ENCODE measurements at places on chromosomes 1 and 21. TPM values are rescaled to one million over a fixed set of nuclear protein-coding genes. Genes with fewer than 3 reads are reported as not detected.

GRCh38 chr1:113928187-113928930 lies 765 bp upstream of the HIPK1 start:
- DNase-seq, result no peak

The OR2T29 gene
- not detected for total RNA-seq

GRCh38 chr1:156662005-156662799 lies 15.0 kb downstream of the NES start:
- DNase-seq, result no peak

DNA sequence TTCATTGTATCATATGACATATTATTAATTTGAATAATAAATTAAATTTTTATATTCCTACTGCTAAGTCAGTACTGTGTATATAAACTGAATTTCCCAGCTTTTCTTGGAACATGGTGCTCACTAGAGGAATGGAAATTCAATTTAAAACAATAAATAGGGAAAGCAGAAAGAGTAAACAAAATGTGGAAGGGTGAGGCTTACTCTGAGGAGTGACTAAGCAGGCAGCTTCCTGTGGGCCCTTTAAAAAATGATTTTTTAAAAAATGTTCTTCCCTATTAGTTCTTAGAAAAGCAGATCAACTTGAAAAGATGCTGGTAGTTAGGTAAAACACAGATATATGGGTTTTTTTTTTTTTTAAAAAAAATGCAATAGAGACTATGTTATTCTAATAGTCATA lies 49.5 kb upstream of the S1PR1 start:
- DNase-seq, result no peak

GRCh38 chr1:204459706-204460105 lies 34.9 kb downstream of the PIK3C2B start:
- no peak for DNase-seq

DNA sequence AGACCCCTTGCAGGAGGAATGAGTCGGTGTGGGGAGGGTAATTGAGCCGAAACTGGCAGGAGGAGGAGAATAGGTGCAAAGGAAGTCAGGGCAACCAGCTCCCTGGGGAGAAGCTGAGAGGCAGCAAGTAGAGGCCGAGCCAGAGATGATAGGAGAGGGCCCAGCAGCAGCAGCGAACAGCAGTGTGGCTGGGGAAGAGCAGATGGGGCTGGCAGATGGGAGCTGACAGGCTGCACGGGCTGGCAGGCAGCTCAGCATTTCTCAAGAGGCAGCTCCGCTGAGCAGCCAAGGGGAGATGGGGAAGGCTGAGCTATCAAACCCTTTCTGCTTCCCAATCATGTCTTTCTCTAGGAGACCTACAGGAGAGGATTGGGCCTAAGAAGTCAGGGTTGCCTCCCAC lies 158.2 kb downstream of the TRIM33 start:
- DNase-seq, result no peak

DNA sequence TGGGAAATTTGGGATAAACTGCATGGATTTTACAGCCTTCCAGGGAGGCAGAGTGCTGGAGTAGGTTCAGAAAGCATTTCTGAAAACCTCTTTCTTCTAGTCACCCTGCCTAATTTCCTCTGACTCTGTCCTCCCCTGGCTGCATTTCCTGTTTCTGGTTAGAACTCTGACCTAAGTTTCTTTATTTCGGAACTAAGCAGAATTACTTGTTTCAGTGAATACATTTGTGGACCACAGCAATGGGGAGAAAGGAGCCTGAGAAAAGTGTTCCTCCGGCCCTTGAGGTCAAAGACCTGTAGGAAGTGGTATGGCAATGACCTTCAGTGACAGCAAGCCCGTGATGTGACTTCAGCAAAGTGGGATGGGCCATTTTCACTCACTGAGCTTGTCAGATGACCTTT lies 173.4 kb upstream of the RUNX1 start:
- no peak for DNase-seq

DNA sequence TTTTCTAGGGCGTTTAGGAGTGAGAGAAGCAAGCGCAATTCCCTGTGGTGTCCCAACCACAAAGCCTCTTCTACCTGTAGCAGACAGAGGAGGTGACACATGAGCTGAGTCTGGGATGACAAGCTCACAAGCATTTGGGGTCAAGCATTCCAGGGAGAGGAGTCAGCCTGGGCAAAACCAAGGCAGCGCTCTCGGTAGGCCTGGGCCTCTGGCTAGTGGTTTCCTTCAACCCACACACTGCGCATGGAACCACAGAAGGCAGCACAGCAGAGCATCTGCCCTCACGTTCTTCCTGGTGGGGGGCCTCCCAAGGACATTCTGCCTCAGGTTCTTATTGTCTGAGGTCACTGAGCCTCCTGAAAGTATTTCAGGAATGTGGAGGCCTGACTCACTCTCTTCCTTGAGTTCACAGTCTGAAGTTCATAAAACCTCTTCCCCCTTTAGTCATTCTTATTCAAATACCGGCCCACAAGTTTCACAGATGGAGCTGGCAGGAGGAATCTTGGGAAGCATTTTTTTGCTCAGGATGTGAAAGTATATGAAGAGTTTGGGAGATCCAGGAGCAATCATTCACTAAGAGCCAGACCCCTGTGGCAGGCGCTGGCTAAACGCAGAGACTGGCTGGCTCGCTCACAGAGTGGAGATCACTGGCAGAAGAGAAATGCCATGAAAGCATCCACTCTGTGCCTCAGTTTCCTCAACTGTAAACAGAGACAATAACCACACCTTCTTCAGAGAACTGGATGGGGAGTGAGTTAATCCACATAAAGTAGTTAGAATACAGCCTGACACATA lies 26.8 kb downstream of the CCN1 start:
- peak; percentile 94 for DNase-seq

DNA sequence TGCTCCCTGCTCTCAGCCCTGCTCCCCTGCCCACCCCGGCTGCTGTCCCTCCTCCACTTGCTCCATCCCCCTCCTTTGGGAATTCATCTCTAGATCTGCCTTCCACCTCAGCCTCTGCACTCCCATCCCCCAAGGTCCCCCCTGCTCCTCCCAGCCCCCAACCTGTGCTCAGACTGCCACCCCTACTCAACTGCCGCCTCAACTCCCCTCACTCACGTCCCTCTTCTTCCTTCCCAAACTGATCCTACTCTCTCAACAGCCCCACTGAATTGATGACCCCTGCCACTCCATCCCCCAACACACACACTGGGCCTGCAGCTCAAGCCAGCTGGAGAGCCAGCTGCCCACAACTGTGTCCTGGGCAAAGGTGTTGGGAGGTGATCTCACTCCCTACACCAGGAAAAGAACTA lies 15.8 kb upstream of the ETV3L start:
- DNase-seq, result no peak

- no peak for DNase-seq
Observed at GRCh38 chr1:36133484-36133883, 8.5 kb upstream of the COL8A2 start.

GRCh38 chr1:19312782-19313635 lies 883 bp downstream of the SLC66A1 start:
- DNase-seq, result no peak

- no peak for DNase-seq
Observed at GRCh38 chr1:168031627-168032026, 94.8 kb upstream of the MPC2 start.

DNA sequence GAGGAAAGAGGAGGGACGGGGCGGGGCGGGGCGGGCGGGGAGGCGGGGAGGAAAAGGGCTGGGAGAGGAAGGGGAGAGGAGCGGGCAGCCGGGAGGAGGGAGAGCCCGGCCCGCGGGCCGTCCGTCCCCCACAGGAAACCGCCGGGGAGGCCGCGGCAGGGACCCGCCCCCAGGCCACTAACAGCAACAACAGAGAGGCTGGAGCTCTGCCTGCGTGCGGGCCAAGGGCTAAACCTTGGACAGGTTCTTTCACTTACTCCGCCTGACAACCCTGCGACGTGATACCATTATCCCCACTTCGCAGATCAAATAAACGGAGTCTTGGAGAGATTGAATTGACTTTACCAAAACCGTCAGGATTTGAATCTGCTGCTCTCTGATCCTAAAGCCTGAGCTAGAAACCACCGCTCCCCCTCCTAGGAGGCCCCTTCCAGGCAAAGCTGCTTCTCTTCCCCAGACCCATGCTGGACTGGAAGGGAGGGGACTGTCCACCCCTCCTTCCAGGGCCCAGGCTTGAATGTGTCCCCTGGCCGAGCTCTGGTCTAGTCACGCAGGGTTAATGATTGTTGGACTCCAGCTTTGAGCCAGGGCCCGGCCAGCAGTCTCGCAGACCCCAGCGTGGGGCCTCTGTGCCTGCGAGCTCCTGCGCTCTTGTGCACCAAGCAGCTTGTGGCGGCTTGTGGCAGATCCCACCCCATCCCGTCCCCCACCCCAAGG lies at the start of gene EVA1B:
Gene EVA1B, minus strand, starts transcription at position 10 of the 717 bp plus-strand sequence. CDS start 608 bp downstream, outside the sequence.
- peak; percentile 41 for DNase-seq

- no peak for DNase-seq
Observed at GRCh38 chr1:182111496-182111895, 50.0 kb upstream of the ZNF648 start.

The SLC6A17 gene
- total RNA-seq, result under 0.01 TPM

DNA sequence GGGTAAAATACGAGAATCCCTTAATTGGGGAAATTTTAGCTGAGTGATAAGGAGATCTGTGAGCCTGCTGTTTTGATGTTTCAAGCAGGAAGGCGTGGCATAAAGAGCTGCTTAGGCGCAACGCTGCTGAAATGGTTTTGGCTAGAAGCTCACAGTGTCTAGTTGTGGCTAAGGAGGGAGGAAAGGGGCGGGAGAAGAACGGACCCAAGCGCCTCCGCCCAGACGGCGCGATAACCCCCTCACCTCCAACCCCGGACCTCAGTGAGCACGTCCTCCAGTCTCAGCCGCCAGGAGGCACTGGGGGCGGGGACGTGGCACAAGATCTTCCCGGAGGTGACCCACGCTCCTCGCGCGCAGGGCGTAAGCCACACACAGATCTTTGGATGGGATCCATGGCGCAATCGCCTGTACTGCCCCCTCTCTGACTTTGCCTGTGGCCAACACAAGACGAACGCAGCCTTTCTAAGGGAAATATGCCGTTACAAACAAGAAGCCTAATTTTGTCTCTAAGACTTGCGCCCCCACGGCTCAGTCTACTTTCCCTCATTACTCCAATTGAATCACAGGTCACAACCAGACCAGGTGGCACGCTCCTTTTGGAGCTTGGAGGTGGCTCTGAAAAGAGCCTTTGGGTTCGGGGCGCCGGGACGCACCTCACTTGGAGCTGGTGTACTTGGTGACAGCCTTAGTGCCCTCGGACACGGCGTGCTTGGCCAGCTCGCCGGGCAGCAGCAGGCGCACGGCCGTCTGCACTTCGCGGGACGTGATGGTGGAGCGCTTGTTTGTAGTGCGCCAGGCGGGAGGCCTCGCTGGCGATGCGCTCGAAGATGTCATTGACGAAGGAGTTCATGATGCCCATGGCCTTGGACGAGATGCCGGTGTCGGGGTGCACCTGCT lies 23.4 kb upstream of the RNF187 start:
- no peak for DNase-seq

The S100A9 gene
- total RNA-seq, result 0.95 TPM

- DNase-seq, result no peak
Observed at GRCh38 chr1:172477741-172478140, 33.9 kb upstream of the PIGC start.

Measured in pulmonary artery endothelial cell (primary cell).